ENCODE measurements at places on chromosomes 12 and 14.

- no peak for DNase-seq
Measured at GRCh38 chr12:117035287-117035686, 63.9 kb downstream of the TESC start.

DNA sequence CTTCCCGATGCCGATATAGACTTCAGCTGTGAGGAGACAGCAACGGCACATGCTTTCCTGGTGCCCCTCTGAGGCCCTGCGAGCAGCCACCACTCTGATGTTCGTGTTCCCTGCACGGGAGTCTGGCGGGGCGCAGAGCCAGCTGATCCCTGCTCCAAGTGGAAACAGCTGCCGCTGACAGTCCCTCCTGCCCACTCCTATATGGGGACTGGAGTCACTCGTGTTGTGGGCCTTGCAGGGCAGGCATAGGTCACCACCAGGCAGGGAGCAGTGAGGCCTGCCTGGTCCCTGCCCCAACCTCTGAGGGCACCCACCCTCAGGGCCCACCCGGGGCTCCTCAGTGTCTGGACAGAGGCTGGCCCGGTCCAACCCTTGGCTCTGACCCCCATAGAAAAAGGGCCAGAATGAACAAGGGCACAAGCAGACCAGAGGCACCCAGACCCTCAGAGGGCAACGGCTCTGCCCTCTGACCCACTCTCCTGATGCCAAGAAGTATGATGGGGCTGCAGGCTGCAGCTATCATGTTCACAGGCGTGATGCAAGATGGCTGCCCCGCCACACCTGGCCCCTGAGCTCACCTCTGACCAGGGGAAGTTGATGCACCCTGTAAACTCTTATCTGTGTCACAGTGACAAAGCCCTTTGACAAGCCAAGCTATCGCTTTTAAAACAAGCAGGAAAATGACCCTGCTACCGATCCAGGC lies 181.6 kb downstream of the CALM1 start:
- DNase-seq: no peak

DNA sequence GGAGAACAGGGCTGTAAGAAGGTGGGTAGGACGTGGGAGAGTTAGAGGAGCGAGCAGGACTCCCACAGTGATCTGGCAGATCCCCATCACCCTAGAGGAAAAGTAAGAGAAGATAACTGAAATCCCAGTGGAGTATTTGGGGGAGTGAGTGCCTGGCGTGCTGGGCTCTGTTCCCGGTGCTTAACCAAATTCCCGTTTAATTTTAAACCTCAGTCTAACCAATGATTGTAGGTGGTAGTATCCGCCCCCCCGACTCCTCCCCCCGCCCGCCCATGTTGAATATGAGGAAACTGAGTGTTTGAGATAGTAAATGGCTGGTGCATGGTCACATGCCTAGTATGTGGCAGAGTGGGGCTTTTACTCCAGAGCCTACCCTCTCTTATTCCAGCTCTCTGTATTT lies 1.2 kb downstream of the TARBP2 start:
- no peak for DNase-seq

DNA sequence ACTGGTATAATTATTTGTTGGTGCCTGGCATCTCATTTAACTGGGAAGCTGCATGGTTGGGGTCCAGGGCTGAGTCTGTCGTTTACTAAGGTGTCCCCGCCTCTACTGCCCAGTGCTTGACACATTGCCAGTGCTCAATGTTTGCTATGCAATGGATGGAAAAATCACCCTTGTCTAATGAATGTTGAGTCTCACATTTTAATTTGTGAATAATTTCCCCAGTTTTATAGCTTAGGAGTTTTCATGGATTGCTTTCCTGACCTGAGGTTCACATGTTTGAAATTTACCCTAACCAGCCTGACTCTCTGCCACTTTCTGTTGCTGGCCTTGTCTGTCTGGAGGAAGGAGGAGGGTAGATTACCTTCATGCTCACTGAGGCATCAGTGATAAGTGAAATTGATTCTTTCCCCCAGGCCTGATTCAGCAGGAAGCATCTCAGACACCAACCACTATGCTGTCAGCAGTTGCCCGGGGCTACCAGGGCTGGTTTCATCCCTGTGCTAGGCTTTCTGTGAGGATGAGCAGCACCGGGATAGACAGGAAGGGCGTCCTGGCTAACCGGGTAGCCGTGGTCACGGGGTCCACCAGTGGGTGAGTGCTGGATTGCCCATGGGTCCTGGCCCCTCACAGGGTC lies 2.4 kb downstream of the DHRS2 start:
- DNase-seq: no peak

DNA sequence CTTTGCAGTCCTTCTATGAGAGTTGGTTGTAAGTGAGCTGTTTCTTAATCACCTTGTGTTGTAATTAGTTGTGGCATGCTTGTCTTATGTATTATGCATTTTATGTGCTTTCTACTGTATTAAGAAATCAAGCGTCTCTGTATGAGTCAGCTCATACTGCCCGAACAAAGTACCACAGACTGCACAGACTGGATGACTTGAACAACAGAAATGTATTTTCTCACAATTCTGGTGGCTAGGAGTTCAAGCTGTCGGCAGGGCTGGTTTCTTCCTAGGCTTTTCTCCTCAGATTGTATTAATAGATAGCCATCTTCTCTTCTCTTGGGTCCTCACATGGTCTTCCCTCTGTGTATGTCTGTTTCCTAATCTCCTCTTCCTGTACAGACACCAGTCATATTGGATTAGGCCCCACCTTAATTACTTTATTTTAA lies 77.7 kb downstream of the FLRT2 start:
- no peak for DNase-seq

DNA sequence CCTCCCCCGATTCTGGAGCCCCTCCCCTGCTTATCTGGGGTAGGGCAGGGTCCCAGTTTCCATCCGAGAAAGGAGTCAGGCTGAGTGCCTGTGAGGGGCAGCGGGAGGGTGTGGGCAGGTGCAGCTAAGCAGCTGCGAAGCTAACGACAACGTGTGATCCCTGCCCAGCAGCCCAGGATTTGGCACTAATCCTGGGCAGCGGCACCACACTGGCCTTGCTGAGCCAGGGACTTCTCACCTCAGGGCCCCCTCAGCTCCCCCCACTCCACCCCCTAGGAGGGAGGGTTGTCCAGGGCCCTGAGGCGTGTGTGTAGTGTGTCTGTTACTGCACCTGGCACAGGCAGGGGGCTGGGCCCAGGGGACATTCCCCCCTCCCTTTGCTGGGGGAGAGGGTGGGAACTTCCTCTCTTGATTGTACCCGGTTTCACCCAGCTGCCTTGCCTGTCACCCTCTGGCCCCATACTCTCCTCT lies 1.8 kb downstream of the SMIM41 start:
- DNase-seq: no peak

GRCh38 chr14:59103396-59103795 lies 85.1 kb upstream of the DAAM1 start:
- DNase-seq: no peak

DNA sequence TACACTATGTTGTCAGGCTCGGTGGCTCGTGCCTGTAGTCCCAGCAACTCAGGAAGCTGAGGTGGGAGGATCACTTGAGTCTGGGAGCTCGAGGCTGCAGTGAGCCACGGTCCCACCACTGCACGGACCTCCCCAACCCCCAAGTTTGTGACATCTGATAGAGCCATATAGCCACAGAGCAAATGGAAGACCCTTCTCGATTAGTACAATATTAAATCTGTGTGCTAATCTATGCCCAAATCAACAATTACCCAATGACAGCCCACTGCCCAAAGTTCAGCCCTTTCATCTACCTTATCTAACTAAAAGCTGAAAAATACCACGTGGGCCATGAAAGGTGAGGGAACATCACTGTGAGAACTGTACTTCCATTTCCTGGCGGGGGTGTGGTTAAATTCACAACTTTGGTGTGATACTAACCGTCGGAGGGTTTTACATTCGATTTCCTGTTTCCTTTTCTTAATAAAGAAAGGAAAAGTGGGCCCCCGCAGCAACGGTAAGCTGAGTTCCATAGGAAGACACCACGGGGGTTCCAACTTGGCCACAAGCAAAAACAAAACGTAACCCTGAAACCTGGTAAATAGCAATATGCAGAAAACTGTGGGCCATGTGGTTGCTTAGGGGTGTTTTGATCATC lies 31.2 kb upstream of the FOS start:
- DNase-seq: no peak

- no peak for DNase-seq
Measured at GRCh38 chr14:100586403-100587085, 673 bp downstream of the BEGAIN start.

GRCh38 chr14:89085231-89085731 lies 260.8 kb downstream of the TTC8 start:
- no peak for DNase-seq

- no peak for DNase-seq
Measured at GRCh38 chr12:46354802-46355199, 17.8 kb downstream of the SLC38A2 start.

GRCh38 chr14:71799841-71800240 lies 132.4 kb upstream of the RGS6 start:
- no peak for DNase-seq

GRCh38 chr14:22650046-22650739 lies 6.0 kb upstream of the OR6J1 start:
- DNase-seq: no peak

All from stimulated activated CD8-positive, alpha-beta memory T cell treated with anti-CD3 and anti-CD28 coated beads, Interleukin-15, amount 100 ng/mL, for 24 hours (primary cell).